ENCODE measurements at places on chromosomes 7 and 10.

DNA sequence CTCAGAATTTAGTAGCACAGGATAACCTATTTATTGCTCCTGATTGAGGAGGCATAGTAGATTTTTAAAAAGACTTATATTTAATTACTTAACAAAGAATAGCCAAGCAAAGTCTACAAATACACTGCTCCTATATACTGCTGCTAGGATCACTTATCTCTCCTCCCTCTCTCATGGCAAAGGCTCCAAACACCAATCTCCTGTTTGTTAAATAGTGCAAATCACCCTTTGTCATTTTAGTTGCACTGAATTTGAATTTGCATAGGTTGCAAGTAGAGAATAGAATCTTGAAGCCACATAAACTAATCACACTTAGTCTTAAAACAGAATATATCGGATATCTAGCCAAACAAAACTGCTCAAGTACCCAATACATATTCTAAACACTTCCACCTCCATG lies 219.1 kb upstream of the LRRN3 start:
- no peak for DNase-seq

GRCh38 chr7:80884511-80885195 lies 34.2 kb downstream of the SEMA3C start:
- no peak for DNase-seq

DNA sequence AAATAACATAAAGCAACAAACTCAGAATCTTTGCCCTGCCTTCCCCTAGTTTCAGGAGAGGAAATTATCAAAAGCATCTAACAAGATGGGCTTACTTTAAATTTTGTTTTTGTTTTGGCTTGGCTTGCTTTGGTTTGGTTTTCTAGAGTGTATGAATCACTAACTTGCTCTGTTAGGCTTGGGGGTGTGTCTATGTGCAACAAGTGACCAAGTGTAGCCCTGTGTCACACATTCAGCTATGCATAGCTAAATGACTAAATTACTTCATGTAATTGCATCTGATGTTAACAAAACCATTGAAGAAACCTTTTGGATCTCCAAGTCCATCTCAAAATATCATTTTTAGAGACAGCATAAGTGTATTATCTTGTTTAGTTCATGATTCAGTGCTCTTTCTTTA lies 251.0 kb downstream of the TFEC start:
- no peak for DNase-seq

DNA sequence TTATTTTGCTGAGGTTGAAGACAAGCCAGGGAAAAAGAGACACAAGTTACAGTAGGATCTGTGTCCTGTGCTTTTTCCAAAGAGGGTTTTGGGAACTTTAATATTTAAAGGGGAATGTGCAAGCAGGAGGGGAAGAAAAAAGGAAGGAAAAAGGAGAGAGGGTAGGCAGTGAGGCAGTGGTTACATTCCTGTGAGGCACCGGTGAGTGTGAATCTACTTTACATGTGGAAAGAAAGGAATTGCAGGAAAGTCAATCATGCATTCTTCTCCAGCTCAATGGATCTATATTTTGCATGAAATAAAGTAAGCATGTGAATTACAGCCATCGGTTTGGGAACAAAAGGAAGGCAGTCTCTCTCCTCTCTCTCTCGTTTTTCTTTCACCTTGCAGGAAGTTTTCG lies 12.6 kb upstream of the DYNC2I1 start:
- DNase-seq = no peak

DNA sequence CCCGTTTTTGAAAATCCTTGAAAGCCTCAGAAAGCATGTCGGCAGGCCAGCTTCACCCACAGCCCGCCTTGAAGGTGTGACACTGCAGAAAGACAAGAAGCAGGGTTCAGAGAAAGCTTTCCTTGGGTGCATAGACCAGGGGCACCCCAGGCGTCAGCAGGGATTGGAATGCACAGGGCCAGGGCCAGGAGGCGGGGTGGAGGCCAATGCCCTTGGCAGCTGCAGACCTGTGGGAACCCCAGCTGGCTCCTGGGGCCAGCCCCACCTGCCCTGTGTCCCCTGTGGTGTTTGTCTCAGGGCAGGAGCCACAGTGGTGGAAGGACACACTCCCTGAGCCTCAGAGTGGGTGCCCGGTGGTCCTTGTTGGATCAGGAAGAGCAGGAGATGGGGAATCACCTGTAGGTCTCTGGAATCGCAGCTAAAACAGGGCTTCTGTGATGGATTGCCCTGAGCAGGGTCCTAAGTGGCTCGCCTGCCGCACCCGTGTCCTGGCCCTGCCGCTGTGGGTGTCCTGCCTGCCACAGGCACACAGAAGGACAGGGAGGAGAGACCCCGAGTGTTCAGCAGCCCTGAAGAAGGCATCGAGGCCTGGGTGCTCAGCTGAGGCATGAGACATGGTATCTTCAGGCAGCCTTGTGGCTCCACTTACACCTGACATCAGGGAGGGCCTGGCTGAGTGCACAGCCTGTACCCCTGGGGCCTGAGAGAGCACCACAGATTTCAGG lies 32.5 kb downstream of the ANXA8 start:
- no peak for DNase-seq
